ENCODE measurements at places on chromosomes 7 and 10.

GRCh38 chr7:24800667-24801066 is 43.4 kb upstream of the GSDME start:
- no peak for DNase-seq

DNA sequence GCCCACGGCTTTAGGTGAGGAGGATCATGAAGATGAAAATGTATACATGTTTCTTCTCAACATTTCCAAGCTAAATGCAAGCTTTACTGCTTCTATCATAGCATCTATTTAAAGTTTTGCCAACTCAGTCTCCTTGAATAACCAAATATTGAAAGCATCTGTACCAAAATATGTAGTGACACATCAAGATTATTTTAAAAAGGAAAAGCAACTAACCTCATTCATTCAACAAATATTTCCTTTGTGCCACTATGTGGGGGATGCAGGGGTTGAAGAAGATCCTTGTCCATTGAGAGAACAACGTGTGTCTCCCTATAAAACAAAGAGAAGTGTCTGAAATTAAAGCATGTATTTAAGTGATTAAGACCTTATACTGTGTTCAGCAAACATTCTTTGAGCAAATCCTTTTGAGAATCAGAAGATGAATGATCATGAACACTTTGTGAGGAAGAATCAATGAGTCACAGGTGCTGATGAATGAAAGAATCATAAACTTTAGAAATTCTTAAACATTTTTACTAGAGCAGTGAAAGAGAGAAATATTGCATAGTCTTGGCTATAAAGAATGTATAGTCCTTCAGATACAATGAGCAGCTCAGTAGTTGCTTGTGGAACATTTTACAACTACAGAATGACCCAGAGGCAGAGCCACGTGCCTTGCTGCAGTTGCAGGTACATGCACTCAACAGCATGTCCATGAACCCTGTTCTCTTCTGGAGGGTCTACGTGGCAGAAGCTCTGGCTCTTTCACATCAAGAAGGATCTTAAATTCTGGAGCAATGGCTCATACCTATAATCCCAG is 13.9 kb downstream of the TAS2R60 start:
- DNase-seq: no peak

DNA sequence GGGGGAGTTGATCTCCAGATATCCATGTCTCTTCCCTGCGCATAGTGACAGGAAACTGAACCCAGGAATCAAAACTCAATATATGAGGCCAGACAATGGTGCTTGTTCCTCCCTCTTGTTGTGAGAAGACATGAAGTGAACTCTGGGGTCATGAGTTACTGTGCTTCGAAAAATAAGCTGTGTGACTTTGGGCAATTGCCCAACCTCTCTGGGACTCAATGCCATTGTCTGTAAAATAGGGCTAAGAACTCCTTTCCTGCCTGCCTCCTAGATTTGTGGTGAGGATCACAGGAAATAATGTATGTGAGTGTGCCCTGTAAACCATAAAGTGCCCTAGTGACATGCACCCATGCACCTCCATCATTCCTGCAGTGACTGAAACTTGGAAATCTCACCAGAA is 48.4 kb downstream of the SYPL1 start:
- DNase-seq: no peak

GRCh38 chr10:73974309-73974946 is 23.5 kb upstream of the VCL start:
- DNase-seq: no peak
